ENCODE measurements at places on chromosomes 16 and 17.

- no peak for DNase-seq
Measured at GRCh38 chr16:70255574-70255973, 3.8 kb upstream of the EXOSC6 start.

- no peak for DNase-seq
Measured at GRCh38 chr16:69922200-69922599, 28.9 kb upstream of the CLEC18A start.

DNA sequence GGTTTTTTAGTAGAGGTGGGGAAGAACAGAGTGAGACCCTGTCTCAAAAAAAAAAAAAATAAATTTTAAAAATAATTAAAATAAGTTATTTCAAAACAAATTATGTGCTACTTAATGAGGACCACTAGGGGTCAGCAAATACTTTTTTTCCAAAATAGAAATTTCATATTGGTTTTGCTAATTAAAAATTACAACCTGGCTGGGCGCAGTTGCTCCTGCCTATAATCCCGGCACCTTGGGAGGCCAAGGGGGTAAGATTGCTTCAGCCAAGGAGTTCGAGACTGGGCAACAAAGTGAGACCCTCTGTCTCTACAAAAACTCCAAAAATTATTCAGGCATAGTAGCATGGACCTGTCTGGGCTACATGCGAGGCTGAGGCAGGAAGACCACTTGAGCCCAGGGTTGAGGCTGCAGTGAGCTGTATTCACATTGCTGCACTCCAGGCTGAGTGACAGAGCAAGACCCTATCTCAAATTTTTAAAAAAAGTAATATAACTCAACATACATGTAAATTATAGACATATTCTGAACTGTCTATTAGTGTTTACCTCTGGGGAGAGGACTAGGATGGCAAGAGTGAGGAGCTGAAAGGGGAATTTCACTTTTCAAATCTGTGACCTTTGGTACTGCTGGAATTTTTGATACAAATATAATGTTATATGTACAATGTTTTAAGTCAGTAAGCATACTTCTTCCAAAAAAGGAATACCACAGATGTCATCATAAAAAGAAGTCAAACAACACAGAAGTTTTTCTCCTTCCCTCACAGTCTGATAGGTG, 8.1 kb downstream of the MEIOB start:
- peak; percentile 27 for DNase-seq

- peak; percentile 57 for DNase-seq
Measured at GRCh38 chr17:50721194-50722010, 2.0 kb downstream of the LUC7L3 start.

GRCh38 chr17:1294157-1294717, 14.8 kb downstream of the TRARG1 start:
- no peak for DNase-seq

DNA sequence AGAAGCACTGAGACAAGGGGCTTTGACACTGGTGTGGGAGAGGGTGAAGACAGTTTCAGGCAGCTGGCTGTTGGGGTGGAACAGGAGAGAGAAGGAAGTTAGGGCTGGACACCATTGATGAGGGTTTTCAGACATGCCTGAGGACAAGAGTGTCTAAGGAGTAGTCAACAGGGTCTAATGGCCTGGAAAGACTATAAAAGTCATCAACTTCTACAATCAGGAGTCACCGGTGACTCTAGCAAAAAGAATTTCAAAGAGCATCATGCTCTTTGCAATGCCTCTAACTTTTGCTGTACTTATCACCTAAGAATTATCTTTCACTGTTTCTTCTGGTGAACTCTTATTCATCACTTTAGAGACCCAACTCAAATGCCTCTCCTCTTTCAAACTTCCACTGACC, 213.9 kb downstream of the C16orf78 start:
- no peak for DNase-seq

DNA sequence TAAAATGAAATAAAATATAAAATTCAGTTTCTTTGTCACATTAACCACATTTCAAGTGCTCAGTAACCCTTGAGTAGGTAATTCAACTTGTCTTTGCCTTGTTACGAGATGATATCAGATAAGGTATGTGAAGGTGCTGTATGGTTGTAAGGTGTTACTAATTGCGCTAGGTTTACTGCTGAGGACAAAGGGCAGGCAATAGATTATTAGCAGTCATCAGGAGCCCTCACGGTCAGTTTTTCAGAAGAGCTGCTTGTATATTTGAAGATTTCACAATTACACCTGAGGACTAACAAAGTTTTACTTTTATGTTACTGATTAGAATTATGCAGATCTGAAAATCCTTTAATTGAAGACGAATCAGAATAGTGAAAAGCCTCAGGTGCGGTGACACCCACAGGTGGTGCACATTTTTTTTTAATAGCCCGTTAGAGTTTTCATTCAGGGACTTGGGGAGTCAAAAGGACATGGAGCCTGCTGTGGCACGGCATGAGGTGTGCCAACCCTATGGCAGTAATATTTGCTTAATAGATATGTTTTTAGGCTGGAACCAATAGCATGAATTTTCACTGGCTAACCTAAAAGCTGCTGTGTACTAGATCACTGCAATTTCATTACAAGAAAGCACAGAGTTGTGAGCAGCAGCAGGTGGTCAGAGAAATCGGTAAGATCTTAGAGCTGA, 16.4 kb downstream of the NDEL1 start:
- DNase-seq = no peak

GRCh38 chr17:58324409-58325288, 3.9 kb downstream of the TSPOAP1 start:
- DNase-seq = no peak

DNA sequence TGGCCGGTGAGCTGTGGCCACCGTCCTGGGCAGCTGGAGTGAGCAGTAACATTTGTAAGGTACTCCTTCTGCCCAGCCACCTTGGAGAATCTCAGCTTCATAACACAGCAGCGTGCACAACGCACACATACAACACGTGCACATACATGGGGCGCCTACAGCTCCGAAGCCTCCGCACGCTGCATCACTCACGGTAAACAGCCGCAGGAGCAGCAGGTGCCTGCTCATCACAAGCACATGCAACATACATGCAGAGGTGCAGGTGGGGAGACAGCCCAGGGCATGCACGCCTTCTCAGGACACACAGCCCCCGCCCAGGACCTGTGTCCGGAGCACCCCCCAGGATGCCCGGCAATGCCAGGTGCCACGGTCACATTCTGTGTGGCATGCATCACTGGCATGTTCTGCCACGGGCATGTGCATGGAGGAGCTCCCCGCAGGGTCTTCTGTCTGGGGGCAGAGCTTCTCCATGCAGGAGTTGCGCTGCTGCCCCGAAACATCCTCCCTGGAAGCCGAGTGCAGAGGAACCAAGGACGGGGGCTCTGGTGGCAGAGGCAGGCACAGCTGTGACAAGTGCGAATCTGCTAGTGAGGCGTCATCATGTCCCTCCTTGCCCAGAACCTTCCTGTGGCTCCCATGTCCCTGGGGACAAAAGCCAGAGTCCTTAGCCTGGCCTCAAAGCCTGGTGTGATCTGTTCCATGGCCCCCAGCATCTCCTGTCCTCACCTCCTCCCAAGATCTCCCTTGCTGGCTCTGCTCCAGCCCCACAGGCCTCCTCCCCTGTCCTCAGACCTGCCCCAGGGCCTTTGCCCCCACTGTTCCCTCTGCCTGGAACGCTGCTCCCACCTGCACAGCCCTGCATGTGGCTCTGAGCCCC, 184.0 kb upstream of the GSE1 start:
- DNase-seq = no peak

- no peak for DNase-seq
Measured at GRCh38 chr16:66979011-66979717, 9.2 kb upstream of the CES4A start.

DNA sequence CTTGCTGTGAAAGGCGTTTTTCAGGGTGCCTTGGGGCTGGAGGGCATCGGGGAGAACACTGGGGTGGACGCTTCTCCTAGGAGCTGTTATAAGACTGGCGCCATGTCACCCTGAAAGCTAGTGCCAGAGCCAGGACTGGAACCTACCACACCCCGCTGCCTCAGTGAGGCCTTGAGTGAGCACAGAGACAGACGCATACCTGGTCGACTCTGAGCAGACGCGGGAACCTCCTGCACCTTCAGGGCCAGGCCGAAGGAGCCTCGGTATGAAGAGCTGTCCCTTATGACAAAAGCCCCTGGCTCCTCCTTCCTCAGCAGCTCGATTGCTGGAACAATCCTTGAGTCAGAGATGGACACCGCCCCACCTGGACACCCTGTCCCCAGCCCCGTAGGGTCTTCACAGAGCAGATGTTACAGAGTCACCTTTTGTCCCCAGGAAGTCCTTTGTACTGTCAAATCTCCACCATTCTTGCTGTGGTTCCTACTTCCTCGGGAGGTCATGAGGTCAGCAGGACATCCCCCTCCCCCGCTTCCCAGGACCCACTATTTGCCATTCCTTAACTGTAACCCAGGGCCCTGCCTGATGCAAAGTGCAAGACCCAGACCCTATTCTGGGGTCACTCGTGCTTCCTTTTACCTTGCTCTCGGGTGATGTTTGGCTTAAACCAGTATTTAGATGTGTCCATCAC, 17.0 kb downstream of the TNS4 start:
- DNase-seq = no peak

- DNase-seq = no peak
Measured at GRCh38 chr16:89437991-89438390, 52.4 kb downstream of the ANKRD11 start.

DNA sequence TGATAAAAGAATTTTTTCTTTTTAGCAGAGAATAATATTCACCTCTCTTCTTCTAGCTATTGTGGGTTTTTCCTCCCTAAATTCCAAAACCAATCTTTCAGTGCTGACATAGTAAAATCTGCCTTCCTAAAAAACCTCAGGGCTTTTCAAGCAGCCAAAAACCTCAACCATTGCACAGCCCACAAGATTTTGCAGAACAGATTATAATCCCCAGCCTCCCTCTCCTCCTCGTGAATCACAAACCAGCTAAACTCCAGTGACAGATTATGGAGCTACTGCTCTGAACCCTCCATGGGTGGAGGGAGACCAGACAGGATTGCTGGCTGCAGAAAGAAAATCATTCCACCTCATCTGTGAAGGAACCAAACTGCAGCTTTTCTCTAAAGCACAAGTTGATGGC, 341.6 kb downstream of the SOX9 start:
- DNase-seq = no peak

DNA sequence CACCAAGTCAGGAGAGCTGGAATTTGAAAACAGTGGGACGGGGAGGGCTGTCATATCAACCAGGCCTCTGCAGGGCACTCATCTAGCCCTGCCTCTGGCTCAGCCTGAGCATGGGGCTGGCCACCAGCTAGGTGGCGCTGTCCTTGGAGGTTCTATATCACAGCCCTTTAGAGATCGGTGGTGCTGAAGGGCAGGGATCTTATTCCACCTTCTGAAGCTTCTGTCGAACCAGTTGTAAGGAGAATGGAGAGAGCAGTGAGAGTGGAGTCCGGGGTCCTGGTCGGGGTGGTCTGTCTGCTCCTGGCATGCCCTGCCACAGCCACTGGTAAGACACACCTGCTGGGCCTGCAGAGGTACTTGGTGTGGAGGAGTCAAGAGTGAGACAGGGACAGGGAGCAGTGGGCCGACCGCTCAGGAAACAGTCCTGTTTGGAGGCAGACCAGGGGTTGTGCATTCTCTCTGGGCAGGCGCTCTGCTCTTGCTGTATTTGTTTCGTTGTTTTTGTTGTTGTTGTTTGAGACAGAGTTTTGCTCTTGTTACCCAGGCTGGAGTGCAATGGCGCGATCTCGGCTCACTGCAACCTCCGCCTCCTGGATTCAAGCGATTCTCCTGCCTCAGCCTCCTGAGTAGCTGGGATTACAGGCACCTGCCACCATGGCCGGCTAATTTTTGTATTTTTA, at the start of gene CES3:
Gene CES3, plus strand, starts transcription at position 202 of the 680 bp plus-strand sequence. Its CDS starts 42 bp downstream, at position 244.
- peak; percentile 73 for DNase-seq

GRCh38 chr16:17426451-17426850, 44.3 kb downstream of the XYLT1 start:
- DNase-seq = no peak

DNA sequence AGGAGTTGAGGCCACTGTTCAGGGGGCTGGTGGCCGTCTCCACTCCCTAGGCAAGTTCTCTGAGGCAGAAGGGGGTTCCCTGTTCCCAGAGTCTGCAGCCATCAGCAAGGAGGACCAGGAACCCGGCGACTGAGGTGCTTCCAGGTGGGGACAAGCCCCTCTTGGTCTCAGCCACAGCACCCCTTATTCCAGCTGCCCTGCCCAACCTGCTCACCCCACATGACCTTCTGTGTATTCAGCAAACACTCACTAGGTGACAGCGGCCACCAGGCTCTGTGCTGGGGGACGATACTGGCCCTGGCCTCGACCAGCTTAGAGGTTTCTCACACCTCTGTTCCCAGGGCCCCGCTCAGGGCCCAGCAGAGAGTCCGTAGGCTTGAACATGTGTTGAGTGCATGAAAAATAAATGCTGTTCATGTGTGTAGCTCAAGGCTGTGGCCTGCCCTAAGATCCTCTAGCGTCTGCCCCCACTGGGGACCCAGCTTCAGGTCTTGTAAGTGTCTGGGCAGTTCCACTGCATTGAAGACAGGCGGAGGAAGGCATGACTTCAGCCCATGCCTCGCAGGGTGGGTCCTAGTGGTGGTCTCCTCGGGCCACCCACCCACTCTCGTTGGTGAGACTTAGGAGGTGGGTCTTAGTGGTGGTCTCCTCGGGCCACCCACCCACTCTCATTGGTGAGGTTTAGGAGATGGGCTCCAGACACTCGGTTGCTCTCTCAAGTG, 44.2 kb downstream of the NT5M start:
- DNase-seq = no peak

- DNase-seq = no peak
Measured at GRCh38 chr16:71794018-71794417, 14.6 kb downstream of the AP1G1 start.

GRCh38 chr16:67580202-67580601, 17.9 kb downstream of the CTCF start:
- no peak for DNase-seq

DNA sequence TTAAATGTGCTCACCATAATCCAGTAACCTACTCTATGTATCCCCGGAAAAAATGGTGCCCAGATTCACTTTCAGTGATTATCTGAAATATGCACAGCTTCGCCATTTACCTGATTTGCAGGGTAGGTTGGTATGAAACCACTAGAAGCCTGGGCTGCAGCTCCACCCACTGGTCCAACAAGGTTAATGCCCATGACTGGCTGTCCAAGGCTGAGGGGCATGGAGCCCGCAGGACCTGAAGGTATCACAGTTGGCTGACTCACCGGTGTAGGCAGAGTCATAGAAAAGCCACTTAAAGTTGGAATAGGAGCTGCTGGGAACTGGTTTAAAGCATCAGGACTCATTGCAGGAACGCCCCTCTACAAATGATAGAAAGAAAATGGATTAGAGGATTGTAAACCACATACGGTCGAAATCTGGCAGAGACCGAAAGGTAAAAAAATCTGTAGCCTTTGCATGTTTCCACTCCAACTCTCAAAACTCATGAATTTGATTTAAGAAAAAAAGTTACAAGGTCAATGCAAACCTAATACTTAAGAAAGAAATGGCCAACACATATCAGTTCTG, 38.6 kb downstream of the SYNRG start:
- peak; percentile 48 for DNase-seq
